HepG2 (cell line): ENCODE measurements at places on chromosomes 5 and 9. TPM values are rescaled to one million over a fixed set of nuclear protein-coding genes. Genes with fewer than 3 reads are reported as not detected.

Gene SPINK6
- total RNA-seq: not detected in 2 replicates

Gene PTGDS
- 0.33 TPM in 1 of 2 replicates, not detected in the other for total RNA-seq

Gene GPX8
- total RNA-seq: 0.32 and 0.33 TPM in 2 replicates

Gene GFI1B
- total RNA-seq: 0.51 TPM in 1 of 2 replicates, not detected in the other

Gene FOXD4L6
- total RNA-seq: 0.11 TPM in 1 of 2 replicates, not detected in the other

Gene MYMK
- not detected in 2 replicates for total RNA-seq

Gene NTRK2
- not detected in 2 replicates for total RNA-seq

Gene CDKN2B-AS1
- total RNA-seq: 0.64 and 0.77 TPM in 2 replicates

Gene PPP1R26
- 7.1 and 11.6 TPM in 2 replicates for total RNA-seq

Gene F2RL2
- total RNA-seq: not detected in 2 replicates

Gene PCDHB4
- 0.13 TPM in 1 of 2 replicates, not detected in the other for total RNA-seq

Gene RMRP
- total RNA-seq: 1,047 and 4,025 TPM in 2 replicates

Gene PCDHGA10
- total RNA-seq: 0.06 and 0.18 TPM in 2 replicates

Gene SVEP1
- total RNA-seq: not detected in 2 replicates

Gene ALDH1A1
- total RNA-seq: 439 and 686 TPM in 2 replicates

Gene AQP7
- 0.58 and 1.9 TPM in 2 replicates for total RNA-seq

Gene ACTBL2
- total RNA-seq: not detected in 2 replicates

Gene LCN9
- not detected in 2 replicates for total RNA-seq

Gene TAF1L
- total RNA-seq: not detected in 2 replicates

Gene ARL10
- total RNA-seq: 0.01 and 0.18 TPM in 2 replicates

Gene PLEKHG4B
- 0.09 TPM in 1 of 2 replicates, not detected in the other for total RNA-seq

Gene PRR7
- 3.9 and 5.0 TPM in 2 replicates for total RNA-seq

Gene QRFP
- total RNA-seq: not detected in 2 replicates

Gene ITGA1
- 11.6 and 23.1 TPM in 2 replicates for total RNA-seq

Gene ANP32B
- total RNA-seq: 22.1 and 67.0 TPM in 2 replicates

Gene COL15A1
- not detected in 2 replicates for total RNA-seq

Gene SHOC1
- not detected in 2 replicates for total RNA-seq

Gene DAB2IP
- 25.3 and 32.1 TPM in 2 replicates for total RNA-seq

Gene ARRDC1
- 13.4 and 21.7 TPM in 2 replicates for total RNA-seq

Gene MYOT
- not detected in 2 replicates for total RNA-seq

Gene SAPCD2
- 35.9 and 42.8 TPM in 2 replicates for total RNA-seq

Gene ENTREP1
- not detected in 2 replicates for total RNA-seq

Gene C5orf34
- 6.2 and 6.4 TPM in 2 replicates for total RNA-seq

Gene TLE1
- total RNA-seq: 30.7 and 35.9 TPM in 2 replicates

Gene ECM2
- not detected in 2 replicates for total RNA-seq

Gene PCDHB10
- not detected in 2 replicates for total RNA-seq

Gene SECISBP2
- total RNA-seq: 32.4 and 32.9 TPM in 2 replicates

Gene RETREG1
- not detected in 2 replicates for total RNA-seq

Gene CCL21
- total RNA-seq: not detected in 2 replicates

Gene MAP1B
- total RNA-seq: 6.2 and 12.6 TPM in 2 replicates
